ENCODE measurements at places on chromosomes 16 and 17.

DNA sequence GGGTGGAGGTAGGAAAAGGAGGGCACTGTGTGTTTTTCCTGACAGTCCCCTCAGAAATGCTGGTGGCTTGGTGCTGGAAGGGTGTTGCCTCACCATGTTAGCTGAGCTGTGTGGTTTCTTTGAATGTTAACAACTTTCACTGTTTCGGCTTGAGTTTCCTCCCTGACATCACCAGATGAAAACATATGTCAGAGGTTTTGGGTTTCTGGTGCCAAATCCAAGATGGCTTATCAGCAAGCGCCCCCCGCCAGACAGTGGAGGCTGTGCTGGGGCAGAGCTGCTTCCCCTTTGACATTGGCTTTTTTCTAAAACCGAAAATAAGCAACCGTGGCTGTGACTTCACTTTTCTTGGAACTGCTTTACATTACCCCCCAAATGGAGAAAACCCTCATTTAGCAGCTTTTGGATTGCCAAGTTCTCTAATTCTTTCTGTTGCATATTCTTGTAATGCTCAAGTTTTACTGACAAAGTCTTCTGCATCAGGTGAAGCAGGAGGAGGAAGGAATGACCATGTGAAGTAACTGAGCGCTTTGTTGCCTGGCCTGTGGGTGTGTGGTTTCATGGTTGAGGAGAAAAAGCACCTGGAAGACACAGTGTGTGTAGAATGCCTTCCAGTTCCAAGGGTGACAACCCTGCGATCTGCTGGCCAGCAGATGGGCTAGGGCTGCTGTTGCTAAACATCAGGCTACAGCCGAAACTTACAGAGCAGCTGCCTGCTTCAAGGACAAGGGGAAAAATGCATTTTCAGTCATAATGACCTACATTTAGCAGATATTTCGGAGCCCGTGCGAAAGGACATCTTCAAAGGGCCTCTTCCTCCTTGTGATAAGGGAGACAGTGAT, 9.7 kb downstream of the RMI2 start:
- no peak for DNase-seq

- no peak for DNase-seq
Measured at GRCh38 chr16:11780991-11781680, 15.9 kb downstream of the ZC3H7A start.

- DNase-seq = no peak
Measured at GRCh38 chr16:30659507-30660423, 1.5 kb downstream of the FBRS start.

DNA sequence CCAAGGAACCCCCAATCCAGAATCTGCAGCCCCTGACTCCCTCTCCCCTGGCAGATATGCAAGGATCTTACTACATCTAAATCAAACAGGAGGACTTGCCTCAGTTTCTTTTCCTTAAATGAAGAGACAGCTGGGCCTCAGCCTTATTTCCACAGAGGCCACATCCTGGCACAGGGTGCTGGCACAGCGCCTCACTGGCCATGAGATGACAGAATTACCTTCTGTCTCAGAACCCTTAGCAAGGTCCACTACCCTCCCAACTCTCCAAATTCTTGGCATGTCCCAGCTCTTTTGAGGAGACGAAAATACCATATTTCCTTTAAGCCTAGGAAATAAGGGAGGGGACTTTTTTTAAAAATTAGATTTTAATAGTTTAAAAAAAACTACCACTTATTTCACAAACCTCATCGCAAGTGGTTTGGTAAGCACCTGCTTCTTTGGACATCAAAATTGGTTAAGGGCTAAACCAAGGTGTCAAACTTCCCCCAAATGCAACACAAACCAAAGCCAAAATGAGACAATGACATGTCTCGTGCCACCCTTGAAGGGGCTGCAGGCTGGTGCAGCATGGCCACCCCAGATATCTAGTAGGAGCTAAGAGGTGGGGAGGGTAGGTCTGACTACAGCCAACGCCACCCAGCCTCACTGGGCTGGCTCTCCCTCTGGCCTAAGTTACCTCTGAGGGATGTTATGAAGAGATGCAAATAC, 25.3 kb downstream of the FAM117A start:
- no peak for DNase-seq
